ENCODE measurements at places on chromosomes 2 and 18.

DNA sequence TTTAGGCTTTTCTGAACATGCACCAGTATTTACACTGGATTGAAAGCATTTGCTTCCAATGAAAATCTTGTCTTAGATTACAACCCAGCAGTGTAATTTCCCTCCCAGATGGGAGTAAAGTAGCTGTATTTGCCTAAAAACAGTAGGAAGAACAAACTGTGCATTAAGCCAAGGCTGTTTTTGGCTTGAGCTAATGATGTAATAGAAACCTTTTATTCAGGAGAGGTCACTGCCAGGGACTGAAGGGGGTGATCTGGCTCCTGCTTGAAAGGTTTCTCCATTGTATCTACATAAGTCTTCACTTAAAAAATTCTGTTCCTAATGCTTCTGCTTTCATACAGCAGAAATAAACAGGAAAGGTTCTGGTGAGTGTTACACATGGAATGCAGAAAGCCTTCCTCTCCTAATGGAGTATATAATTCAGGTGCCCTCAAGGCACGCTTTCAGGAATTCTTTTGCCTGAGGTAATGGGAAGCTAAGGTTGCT, 74.4 kb downstream of the MEIS1 start:
- no peak for DNase-seq

DNA sequence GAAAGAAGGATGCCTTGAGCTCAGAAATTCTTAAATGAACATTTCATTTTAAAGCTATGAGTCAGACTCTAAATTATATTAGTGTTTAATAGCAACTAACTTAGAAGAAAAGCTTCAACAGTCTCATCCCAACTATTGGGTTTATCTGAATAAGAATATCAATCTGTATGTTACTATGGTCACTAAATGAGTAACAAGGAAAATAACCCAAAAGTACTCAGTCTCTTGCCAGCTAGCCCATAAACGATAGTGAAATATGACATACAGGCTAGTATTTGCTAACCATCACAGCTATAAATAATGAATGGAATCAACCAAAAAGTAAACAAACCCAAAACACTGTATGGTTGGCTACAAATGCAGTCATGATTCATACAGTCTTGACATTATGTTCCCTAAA, 174.9 kb downstream of the RAB3GAP1 start:
- DNase-seq = no peak

DNA sequence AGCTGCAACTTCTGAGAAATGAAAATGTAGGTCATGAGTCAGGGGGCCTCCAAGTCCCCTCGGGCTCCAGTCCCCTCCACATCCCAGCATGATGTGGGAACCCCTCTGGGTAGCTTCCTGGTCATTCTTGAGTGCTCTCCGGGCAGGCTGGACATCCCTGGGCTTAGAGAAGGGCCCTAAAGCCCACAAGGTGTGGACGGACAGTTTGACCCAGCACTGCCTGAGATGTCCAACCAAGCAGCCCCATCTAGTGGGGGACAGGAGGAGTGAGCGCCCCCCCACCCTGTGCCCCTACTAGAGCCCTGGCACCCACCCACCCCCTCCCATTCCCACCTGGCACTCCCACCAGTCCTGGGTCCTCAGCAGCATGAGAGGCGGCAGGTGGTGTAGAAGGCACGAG, 46.0 kb downstream of the CYP27C1 start:
- DNase-seq = no peak

- no peak for DNase-seq
Measured at GRCh38 chr2:23677836-23678235, 249.1 kb downstream of the ATAD2B start.

- no peak for DNase-seq
Measured at GRCh38 chr2:67651565-67651964, 254.4 kb downstream of the ETAA1 start.

DNA sequence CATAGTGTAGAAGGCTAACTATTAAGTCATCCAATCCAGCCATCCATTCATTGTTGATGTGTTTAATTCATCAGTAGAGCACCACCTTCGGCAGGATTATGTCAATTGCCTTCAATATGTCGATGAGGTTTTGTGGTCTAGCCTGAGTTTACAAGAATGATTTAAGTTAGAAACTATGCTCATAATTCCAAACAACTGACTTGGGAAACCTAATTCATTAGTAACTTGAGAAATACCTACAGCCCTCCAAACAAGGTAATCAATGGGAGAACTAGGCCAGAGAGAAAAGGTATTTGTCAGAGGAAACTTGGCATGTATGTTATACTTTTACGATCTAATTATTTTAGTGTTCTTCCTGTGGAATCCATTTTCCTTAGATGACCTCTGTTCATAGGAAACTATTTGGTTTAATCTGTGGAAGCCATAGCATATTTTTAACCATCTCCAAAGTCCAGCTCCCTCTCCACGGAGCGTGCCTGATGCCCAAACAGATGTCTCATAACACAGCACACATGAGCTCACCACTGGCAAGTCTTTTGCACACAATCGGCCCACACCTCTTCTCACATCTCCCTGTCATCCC, 148.5 kb downstream of the GFPT1 start:
- no peak for DNase-seq

- no peak for DNase-seq
Measured at GRCh38 chr18:75400366-75400765, 27.1 kb downstream of the SMIM21 start.

GRCh38 chr2:234996941-234997270, 45.1 kb downstream of the SH3BP4 start:
- DNase-seq = no peak

All from stimulated activated CD8-positive, alpha-beta memory T cell treated with anti-CD3 and anti-CD28 coated beads, Interleukin-2, amount 100 ng/mL, for 48 hours (primary cell).